ENCODE measurements at places on chromosomes 6 and 20. TPM values are rescaled to one million over a fixed set of nuclear protein-coding genes. Genes with fewer than 3 reads are reported as not detected.
A peak's percentile ranks its signal among the peaks of the same experiment; 100 is the strongest.

GRCh38 chr6:90297867-90298381 lies 1.3 kb upstream of the BACH2 start:
- no peak for DNase-seq

GRCh38 chr6:158487495-158487894 lies 72.4 kb upstream of the TMEM181 start:
- DNase-seq = no peak

DNA sequence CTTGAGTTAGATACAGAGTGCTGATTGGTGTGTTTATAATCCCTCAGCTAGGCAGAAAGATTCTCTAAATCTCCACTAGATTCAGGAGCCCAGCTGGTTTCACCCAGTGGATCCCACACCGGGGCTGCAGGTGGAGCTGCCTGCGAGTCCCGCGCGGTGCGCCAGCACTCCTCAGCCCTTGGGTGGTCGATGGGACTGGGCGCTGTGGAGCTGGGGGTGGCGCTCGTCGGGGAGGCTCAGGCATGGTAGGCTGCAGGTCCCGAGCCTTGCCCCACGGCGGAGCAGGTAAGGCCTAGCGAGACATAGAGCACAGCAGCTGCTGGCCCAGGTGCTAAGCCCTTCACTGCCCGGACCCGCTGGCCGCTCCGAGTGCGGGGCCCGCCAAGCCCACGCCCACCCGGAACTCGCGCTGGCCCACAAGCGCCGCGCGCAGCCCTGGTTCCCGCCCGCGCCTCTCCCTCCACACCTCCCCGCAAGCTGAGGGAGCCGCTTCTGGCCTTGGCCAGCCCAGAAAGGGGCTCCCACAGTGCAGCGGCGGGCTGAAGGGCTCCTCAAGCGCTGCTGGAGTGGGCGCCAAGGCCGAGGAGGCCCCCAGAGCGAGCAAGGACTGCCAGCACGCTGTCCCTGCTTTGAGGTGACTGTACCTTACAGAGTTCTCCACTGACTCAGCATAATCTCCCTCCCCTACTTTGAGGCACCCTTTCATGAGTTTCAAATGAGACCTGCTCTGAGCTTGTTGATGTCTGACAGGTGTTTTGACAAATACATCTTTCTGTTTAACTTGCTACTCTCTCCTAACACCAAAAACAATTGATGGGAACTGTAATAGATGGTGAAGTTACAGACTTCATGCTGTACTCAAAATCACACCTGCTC lies 3.9 kb upstream of the SSR1 start:
- DNase-seq = no peak

GRCh38 chr6:3303795-3304411 lies 45.2 kb downstream of the PSMG4 start:
- no peak for DNase-seq

DNA sequence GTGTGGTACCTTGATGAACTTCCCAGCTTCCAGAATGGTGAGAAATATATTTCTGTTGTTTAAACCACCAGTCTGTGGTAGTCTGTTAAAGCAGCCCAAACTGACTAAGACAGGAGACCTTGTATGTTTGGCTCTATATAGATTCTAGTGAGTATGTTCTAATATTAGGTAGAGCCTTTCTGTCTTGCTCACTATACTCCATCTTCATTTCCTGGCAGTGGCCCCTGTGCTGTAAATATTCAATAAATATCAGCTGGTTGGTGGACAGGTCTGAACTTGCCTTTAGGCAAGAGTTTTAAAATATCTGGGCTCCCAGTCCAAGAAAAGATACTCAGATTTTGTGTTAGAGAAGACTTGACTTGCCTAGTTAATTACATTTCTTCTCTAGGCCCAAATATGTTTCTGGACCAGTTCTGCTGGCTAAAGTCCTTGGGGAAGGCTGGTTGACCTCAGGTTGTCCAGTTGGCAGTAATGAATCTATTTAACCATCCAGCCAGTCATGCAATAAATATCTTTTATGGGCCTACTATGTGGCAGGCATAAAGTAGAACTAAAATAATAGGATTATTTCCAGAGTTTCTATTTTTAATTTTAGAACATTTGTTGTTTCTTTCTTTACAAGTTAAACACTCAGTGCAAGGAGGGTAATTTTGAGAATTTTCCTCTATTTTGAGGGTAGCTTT lies 22.3 kb downstream of the PPP1R14C start:
- no peak for DNase-seq

- no peak for DNase-seq
Observed at GRCh38 chr6:167046861-167047495, 47.8 kb downstream of the CEP43 start.

DNA sequence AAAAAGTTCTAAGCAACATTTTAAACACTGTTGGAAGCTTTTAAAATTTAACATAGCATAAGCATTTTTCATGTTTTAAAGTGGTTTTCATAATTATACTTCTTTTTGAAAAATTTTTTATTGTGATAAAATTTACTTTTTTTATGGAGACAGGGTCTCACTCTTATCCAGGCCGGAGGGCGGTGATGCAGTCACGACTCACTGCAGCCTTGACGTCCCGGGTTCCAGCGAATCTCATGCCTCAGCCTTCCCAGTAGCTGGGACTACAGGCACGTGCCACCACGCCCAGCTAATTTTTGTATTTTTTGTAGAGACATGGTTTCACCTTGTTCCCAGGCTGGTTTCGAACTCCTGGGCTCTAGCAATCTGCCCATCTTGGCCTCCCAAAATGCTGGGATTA lies 46.1 kb upstream of the TULP4 start:
- DNase-seq = no peak

DNA sequence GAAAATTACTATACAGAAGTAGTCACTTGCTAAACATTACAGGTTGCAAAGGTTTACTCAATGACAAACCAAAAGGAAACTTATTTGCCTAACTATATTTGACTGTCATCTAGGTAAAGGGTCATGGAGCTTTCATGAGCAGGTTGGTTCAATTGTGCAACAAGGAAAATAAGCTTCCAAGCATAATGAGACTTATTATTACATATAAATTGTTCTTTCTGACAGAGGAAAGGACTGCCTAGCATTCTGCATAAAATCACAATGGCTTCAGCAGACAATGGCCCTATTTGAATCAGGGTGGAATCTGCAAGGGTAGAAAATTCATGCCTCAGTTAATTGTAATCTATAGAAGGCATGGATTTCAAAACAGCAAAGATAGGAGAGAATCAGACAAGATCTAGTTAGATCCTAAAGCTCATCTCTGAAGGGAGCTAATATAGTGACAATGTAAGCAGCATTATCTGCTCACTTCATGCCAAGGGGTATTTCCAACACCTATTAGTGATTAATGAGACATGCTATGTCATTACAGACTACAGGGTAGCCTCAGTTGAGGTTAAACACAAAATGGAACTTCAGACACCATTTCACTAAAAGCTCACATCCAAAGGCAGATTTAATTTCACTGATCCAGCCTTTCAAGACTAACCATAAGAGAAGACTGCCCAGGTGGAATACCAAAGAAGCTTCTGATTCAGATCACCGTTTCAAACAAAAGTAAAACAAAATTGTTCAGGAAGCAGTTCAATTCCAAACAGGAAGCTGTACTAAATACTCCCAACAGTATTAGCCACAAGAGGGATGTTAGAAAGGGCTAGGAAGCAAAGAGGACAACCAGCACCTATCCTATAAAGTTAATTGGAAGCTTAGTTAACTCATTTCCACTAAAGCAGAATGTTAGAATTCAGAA lies 8.5 kb downstream of the STAU1 start:
- DNase-seq = no peak

GRCh38 chr20:11654766-11655165 lies 262.9 kb upstream of the BTBD3 start:
- peak; percentile 9 for DNase-seq

DNA sequence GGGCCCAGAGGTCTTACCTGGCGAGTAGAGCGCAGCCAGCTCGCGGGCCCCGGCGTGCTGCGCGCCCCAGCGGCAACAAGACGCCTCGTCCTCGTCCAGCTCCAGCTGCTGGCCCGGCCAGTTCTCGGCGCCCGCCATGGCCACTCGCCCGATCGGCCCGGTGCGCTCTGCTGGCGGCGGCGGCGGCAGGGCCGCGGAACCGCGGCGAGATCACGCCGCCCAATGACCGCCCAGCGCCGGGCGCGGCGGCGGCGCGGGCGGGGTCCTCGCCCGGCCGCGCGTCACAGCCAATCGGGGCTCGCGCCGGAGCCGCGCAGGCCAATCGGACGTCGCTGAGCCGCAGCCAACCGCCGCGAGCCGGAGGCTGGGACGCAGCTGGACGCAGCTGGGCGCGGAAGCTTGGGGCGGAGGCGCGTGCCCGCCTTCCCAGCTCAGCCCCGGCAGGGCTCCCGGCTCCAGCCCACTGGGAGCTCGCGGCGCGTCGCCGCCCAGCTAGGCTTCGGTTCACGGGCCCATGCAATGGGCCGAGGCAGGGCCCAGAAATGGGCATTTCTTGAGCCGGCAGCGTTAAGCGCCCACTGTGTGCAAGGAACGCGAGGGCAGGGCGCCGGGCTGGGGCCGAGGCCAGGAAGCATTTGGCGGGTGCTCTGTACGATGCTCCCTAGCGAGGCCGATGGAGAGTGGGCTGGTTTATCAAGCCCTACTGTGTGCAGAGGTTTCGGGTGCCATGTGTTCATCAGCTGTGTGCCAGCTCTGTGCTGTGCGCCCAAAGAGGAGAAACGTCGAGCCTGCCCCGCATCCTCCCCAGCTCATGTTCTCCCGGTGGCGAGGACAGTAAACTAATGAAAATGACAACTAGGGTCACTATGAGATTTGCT lies at the start of gene PEDS1:
TSS of gene PEDS1 (minus strand) at position 224 of the 878 bp plus-strand sequence. CDS start at position 138, 86 bp downstream.
- DNase-seq = peak; percentile 92

GRCh38 chr6:104885518-104886043 lies 25.9 kb upstream of the HACE1 start:
- DNase-seq = no peak

DNA sequence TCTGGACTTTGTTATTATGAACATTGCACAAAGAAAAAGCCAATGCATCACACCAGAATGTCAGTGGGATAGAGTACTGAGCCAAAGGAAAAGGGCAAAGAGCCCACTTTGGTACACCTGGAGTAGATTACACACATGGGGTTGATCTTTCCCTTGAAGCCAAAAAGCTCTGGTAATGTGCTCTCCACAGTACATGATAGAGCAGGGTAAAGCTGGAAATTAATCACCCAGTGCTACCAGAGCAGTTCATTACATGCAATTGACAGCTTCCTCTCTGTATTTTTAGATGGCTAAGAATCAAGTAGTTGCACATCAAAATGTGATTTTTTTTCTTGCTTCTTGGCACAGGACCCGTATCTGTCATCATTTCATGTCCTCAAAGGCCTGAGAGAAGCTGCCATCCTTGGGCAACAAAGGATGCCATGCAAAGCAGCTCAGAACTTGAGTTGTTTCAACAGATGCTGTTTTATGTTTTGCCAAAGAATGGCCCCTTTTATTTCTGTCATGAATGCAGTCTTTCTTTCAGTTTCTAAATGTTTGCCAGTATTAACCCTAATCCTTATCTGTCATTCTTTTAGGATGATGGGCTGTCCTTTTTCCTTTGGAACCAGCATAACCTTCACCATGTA lies 88.1 kb downstream of the HDGFL1 start:
- DNase-seq = no peak

INSM1 gene
- not detected for polyA plus RNA-seq

SLC26A8 gene
- 0.40 TPM for polyA plus RNA-seq

BFSP1 gene
- polyA plus RNA-seq = 4.2 TPM

OR11A1 gene
- not detected for polyA plus RNA-seq

GNMT gene
- 1.9 TPM for polyA plus RNA-seq

OR12D3 gene
- not detected for polyA plus RNA-seq

SEL1L2 gene
- polyA plus RNA-seq = not detected

All from renal pelvis (tissue), 12 donors.